ENCODE measurements at places on chromosomes 16 and 17. TPM values are rescaled to one million over a fixed set of nuclear protein-coding genes. Genes with fewer than 3 reads are reported as not detected.

GRCh38 chr17:48726114-48726915, 2.2 kb downstream of the HOXB13 start:
- no peak overlapping the region for H3K27ac ChIP-seq
- H3K27me3 ChIP-seq, result peaks cover 93% of the 10 kb centered on the region
- H3K4me1 ChIP-seq, result peaks cover 37% of the 10 kb centered on the region
- no peak for DNase-seq
- no peaks in the 10 kb centered on the region for H3K36me3 ChIP-seq

Gene AANAT
- total RNA-seq, result not detected

DNA sequence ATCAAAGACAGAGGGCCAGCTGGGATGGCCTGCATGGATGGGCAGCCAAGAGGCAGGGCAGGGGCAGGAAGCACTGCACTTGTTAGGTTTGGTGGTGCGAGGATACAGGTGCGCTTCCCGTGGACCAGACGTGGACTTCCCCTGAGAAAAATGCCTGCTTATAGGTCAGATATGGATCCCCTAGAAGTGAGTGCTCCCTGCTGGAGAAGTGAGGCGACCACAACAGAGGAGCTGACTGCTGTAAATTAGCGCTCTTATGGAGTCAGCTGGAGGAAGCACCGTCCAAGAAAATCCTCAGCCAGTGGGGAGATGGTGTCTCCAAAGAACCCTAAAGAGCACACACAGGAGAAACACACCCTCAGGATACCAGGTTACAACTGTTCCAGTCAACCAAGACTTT, 27.7 kb upstream of the CCDC182 start:
- no peak overlapping the region for H3K4me3 ChIP-seq
- DNase-seq, result no peak
- no peak overlapping the region for H3K27ac ChIP-seq
- H3K4me1 ChIP-seq, result no peaks in the 10 kb centered on the region

DNA sequence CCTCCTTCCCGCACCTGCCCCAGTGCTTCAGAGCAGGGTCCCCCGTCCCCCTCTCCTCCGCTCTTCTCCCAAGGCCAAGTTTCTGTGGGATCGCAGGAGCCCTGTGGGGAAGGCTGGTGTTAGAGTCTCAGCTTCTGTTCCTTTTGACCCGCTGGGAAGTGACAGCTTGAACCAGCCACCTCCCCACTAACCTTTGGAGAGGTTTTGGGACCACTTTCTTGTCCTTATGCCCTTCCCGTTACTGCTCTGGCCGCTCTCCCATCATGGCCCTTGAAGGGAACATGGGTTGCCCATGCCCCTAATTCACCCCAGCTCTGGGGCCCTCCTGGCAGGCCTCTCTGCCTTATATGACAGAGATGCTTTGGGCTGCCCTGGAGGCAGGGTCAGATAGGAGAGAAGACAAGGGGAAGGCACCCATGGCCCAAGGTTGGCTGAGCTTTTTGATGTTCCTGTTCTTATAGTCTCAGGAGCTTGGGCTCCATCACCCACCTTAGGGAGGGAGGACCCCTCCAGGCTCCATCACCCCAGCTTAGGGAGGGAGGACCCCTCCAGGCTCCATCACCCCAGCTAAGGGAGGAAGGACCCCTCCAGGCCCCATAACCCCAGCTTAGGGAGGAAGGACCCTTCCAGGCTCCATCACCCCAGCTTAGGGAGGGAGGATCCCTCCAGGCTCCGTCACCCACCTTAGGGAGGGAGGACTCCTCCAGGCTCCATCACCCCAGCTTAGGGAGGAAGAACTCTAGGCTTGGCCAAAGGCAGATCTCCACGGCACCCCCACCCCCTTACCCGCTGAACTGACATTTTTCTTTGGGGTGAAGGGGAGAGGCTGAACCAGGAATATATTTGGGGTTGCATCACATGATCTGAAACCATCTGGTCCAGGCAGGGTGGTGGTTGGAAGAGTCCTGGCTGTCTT, 45.0 kb downstream of the NT5M start:
- H3K27me3 ChIP-seq, result no peaks in the 10 kb centered on the region
- no peak overlapping the region for H3K4me3 ChIP-seq
- H3K27ac ChIP-seq, result no peak overlapping the region
- no peaks in the 10 kb centered on the region for H3K36me3 ChIP-seq
- no peak for DNase-seq

DNA sequence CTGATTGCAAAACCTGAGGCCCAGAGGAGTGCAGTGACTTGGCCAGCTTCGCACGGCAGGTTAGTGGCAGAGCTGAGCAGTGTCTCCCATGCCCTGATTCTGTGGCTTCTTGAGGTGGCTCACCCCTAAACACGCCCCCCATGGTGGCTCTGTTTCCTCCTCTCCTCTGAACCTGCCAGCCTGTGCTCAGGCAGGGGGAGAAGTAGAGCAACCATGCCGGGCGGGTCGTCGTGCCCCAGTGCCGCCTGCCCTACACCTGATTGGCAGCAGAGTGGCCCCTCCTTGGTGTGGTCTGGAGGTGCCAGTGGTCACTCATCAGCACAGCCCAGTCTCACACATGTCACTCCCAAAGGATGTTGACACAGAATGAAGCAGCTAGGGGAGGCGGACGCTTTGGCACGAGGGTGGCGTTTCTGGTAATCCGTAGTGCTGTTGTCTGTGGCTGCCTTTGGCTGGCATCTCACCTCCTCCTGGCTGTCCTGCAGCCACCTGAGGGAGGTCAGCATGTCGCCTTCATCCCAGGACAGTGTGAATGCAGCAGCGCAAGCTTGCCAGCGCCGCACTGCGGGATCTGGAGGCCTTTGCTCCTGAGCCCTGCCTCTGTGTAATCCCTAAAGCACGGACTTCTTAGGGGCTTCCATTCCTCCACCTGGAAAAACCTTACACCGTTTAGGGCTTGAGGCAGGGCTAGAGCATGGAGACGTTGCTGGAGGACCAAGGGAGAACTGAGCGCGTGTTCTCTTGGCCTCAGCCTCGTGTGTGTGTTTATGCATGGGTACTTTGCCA, 294.7 kb downstream of the SEC14L1 start:
- H3K4me3 ChIP-seq, result peak overlapping the region; percentile 63
- H3K27me3 ChIP-seq, result no peaks in the 10 kb centered on the region
- DNase-seq, result no peak
- peaks cover 99% of the 10 kb centered on the region for H3K4me1 ChIP-seq

GRCh38 chr16:14309001-14309886, 238.1 kb downstream of the MRTFB start:
- peak overlapping the region; percentile 56 for H3K4me3 ChIP-seq
- no peak overlapping the region for H3K27ac ChIP-seq
- no peaks in the 10 kb centered on the region for H3K27me3 ChIP-seq
- no peaks in the 10 kb centered on the region for H3K36me3 ChIP-seq
- no peak for DNase-seq

DNA sequence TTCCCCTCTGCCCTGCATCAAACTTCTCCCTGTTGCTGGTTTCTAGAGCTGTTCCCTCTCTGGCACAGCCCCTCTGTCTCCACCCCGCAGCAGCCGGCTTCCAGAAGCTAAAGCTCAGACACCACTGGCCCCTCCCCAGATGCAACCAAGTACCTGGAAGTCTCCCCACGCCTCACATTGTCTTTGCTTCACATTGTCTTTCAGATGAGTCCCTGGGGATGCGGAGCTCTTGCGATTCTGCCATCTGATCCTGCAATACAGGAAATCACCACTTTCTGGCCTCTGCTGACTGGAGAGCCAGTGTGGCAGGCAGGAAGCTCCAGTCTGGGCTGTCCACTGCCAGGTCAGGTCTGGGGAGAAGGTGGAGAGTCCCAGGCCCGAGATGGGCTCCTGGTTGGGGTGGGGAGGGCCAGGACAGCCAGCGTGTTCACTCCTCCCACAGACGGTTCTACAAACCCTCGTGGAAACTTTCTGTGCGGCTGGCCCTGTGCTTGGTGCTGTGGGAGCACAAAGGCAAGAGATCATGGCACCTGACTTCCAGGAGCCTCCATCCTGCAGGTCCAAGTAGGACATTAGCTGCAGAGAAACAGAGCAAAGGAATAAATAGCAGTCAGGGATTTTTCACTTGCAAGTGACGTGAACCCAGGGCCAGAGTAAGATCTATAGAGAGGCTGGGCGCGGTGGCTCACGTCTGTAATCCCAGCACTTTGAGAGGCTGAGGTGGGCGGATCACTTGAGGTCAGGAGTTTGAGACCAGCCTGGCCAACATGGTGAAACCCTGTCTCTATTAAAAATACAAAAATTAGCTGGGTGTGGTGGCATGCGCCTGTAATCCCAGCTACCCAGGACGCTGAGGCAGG, 47.9 kb upstream of the MAP3K14 start:
- peaks cover 4% of the 10 kb centered on the region for H3K27me3 ChIP-seq
- no peak overlapping the region for H3K4me3 ChIP-seq
- H3K4me1 ChIP-seq, result no peaks in the 10 kb centered on the region
- DNase-seq, result no peak

DNA sequence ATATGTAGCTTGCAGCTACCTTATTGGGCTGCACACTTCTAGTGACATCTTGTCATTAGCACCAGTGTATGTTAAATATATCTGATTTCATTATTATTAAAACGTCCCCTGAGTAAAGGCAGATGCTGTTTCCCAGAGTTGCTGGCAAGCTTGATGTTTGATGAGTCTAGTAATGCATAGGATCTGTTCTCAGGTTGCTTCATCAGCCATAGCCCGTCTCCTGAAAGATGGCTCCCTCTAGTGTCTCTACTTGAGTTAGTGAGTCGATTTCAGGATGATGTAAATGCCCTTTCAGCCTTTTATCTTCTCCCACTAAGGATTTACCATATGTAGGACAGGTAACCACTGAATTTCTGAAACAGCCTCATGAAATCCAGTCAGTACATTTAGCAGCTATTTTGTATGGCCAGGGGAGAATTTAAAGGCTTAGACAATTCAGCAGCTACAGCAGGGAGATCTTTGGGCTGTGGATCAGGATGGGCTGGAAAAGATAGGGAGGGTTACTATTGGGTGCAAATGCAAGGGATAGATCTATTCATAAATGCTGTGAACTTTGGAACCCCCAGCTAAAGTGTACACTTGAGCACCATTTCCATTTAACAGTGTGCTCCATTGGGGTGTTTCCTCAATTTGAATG, 376.3 kb downstream of the CNTNAP4 start:
- DNase-seq, result no peak
- no peaks in the 10 kb centered on the region for H3K4me1 ChIP-seq
- no peaks in the 10 kb centered on the region for H3K36me3 ChIP-seq
- no peak overlapping the region for H3K4me3 ChIP-seq

Gene BAIAP3
- total RNA-seq, result 7.5 TPM

- H3K36me3 ChIP-seq, result no peaks in the 10 kb centered on the region
- no peaks in the 10 kb centered on the region for H3K27me3 ChIP-seq
- peaks cover 62% of the 10 kb centered on the region for H3K4me1 ChIP-seq
- H3K4me3 ChIP-seq, result peak overlapping the region; percentile 39
- DNase-seq, result no peak
Measured at GRCh38 chr17:35236821-35237220, 6.1 kb upstream of the SLFN5 start.

Gene HOXB7
- total RNA-seq, result 0.96 TPM

Gene CCDC78
- total RNA-seq, result 9.8 TPM

Gene CLDN9
- total RNA-seq, result not detected

GRCh38 chr16:47976636-47977210, 179.1 kb downstream of the ABCC12 start:
- H3K27ac ChIP-seq, result no peak overlapping the region
- no peaks in the 10 kb centered on the region for H3K27me3 ChIP-seq
- H3K4me1 ChIP-seq, result no peaks in the 10 kb centered on the region
- no peak for DNase-seq

GRCh38 chr17:62791235-62791734, 16.8 kb downstream of the MARCHF10 start:
- H3K27me3 ChIP-seq, result no peaks in the 10 kb centered on the region
- H3K36me3 ChIP-seq, result no peaks in the 10 kb centered on the region
- H3K27ac ChIP-seq, result no peak overlapping the region
- no peaks in the 10 kb centered on the region for H3K4me1 ChIP-seq
- H3K4me3 ChIP-seq, result no peak overlapping the region

GRCh38 chr16:88923450-88923849, 53.6 kb downstream of the CBFA2T3 start:
- peaks cover 4% of the 10 kb centered on the region for H3K27me3 ChIP-seq
- H3K4me1 ChIP-seq, result peaks cover 4% of the 10 kb centered on the region
- no peak overlapping the region for H3K27ac ChIP-seq
- no peak overlapping the region for H3K4me3 ChIP-seq
- no peaks in the 10 kb centered on the region for H3K36me3 ChIP-seq

GRCh38 chr16:13638218-13638617, 281.7 kb upstream of the ERCC4 start:
- no peak overlapping the region for H3K4me3 ChIP-seq
- H3K27ac ChIP-seq, result no peak overlapping the region
- H3K4me1 ChIP-seq, result no peaks in the 10 kb centered on the region
- H3K36me3 ChIP-seq, result no peaks in the 10 kb centered on the region
- no peaks in the 10 kb centered on the region for H3K27me3 ChIP-seq
